ENCODE measurements at places on chromosomes 11 and 22.

DNA sequence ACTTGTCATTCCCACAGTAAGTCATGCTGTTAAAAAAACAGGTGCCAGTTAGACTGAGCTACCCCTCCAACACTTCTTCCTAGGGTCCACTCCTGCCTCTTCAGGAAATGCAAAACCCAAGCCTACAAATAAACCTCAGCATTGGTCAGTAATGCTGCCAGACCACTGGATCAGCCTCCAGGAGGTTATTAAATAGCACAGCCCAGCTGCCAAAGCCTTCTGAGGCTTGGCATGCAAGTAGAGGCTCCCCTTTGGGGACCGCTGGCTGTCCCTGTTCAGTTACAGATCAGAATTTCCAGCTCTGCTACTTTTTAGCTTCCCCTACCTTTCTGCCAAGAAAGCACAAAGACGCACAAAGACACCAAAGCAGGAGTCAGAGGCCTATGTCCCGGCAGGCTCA lies 33.3 kb downstream of the ABTB2 start:
- H3K27ac ChIP-seq: no peak overlapping the region
- no peaks in the 10 kb centered on the region for H3K4me1 ChIP-seq
- peaks cover 5% of the 10 kb centered on the region for H3K27me3 ChIP-seq
- no peak overlapping the region for H3K4me3 ChIP-seq
- H3K36me3 ChIP-seq: no peaks in the 10 kb centered on the region
- no peak for DNase-seq

GRCh38 chr11:61004761-61005181 lies 33.3 kb downstream of the CD6 start:
- H3K27me3 ChIP-seq: no peaks in the 10 kb centered on the region
- H3K4me3 ChIP-seq: peak overlapping the region; percentile 53
- H3K4me1 ChIP-seq: peaks cover 80% of the 10 kb centered on the region
- DNase-seq: peak; percentile 48
- peaks cover 68% of the 10 kb centered on the region for H3K36me3 ChIP-seq
- peak overlapping the region; percentile 83 for H3K27ac ChIP-seq

- H3K27me3 ChIP-seq: no peaks in the 10 kb centered on the region
- no peak for DNase-seq
- no peak overlapping the region for H3K27ac ChIP-seq
- H3K4me3 ChIP-seq: no peak overlapping the region
- no peaks in the 10 kb centered on the region for H3K36me3 ChIP-seq
Observed at GRCh38 chr11:17603056-17603825, 56.2 kb downstream of the OTOG start.

DNA sequence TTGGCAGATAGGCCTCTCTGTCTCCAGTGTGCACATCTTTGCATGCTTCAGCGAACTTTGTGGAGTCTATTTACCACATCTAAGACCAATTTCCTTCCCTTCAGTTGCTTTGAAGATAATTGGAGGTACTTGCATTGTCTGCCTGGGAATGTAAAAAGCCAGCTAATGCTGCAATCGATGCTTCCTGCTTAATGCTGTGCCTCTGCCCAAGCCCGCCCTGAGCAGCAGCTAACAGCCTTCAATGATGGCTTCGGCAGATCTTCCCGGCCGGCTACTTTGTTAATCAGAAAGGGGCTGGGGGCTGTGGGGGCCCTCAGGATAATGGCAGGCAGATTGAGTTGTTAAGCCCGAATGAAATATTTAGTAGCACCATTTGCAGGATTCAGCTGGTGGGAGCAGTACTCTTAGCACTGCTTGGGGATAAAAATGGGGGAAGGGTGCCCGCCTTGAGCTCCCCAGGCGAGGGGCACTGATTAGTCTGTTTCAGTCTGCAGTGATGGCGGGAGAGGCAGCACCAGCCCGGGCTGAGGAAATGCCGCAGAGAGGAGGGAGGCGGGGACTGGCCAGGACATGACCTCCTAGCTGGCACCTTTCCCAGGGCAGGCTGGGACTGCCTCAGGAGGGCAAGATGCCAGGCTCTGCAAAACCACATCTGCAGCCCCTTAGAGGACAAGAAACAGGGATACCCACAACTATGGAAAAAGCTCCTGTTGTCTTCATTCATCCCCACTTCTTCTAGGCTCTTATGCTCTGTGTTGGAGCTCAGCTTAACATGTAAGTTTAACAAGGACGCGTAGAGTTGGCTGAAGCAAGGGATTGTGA lies 460.0 kb downstream of the BUD13 start:
- no peak for DNase-seq
- no peak overlapping the region for H3K27ac ChIP-seq
- no peaks in the 10 kb centered on the region for H3K36me3 ChIP-seq
- no peaks in the 10 kb centered on the region for H3K4me1 ChIP-seq
- peaks cover 7% of the 10 kb centered on the region for H3K27me3 ChIP-seq
- H3K4me3 ChIP-seq: no peak overlapping the region

- no peak for DNase-seq
- no peak overlapping the region for H3K27ac ChIP-seq
- H3K4me1 ChIP-seq: no peaks in the 10 kb centered on the region
- peaks cover 39% of the 10 kb centered on the region for H3K27me3 ChIP-seq
Observed at GRCh38 chr11:3344327-3345174, 34.4 kb downstream of the ZNF195 start.

DNA sequence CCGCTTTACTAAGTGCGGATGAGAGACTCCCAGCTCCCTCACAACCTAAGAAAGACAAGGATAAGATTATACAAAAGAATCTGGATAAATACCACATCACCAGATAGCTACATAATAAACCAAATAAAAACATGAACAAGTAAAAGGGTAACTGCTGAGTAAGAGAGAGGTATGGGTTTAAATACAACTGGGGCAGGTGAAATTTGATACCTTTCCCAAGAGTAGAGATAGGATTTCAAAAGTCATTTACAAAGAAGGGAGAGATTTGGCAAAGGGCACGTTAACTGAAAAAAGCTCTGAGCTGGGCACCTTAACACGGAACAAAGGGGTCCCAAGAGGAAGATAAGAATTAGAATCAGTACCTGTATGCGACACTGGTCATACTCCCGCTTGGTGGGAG lies 1.7 kb downstream of the UBXN1 start:
- peak overlapping the region; percentile 40 for H3K4me3 ChIP-seq
- peaks cover 37% of the 10 kb centered on the region for H3K36me3 ChIP-seq
- DNase-seq: no peak

GRCh38 chr11:87712802-87713202 lies 462.4 kb downstream of the RAB38 start:
- H3K27ac ChIP-seq: no peak overlapping the region
- no peaks in the 10 kb centered on the region for H3K4me1 ChIP-seq
- H3K4me3 ChIP-seq: no peak overlapping the region
- DNase-seq: no peak
- H3K36me3 ChIP-seq: no peaks in the 10 kb centered on the region

GRCh38 chr22:50148991-50149721 lies 21.4 kb upstream of the PANX2 start:
- H3K36me3 ChIP-seq: no peaks in the 10 kb centered on the region
- peak; percentile 79 for DNase-seq
- peaks cover 3% of the 10 kb centered on the region for H3K27me3 ChIP-seq
- H3K4me3 ChIP-seq: no peak overlapping the region
- H3K4me1 ChIP-seq: no peaks in the 10 kb centered on the region
